T-helper 17 cell (primary cell): ENCODE measurements at places on chromosomes 6 and 20.

DNA sequence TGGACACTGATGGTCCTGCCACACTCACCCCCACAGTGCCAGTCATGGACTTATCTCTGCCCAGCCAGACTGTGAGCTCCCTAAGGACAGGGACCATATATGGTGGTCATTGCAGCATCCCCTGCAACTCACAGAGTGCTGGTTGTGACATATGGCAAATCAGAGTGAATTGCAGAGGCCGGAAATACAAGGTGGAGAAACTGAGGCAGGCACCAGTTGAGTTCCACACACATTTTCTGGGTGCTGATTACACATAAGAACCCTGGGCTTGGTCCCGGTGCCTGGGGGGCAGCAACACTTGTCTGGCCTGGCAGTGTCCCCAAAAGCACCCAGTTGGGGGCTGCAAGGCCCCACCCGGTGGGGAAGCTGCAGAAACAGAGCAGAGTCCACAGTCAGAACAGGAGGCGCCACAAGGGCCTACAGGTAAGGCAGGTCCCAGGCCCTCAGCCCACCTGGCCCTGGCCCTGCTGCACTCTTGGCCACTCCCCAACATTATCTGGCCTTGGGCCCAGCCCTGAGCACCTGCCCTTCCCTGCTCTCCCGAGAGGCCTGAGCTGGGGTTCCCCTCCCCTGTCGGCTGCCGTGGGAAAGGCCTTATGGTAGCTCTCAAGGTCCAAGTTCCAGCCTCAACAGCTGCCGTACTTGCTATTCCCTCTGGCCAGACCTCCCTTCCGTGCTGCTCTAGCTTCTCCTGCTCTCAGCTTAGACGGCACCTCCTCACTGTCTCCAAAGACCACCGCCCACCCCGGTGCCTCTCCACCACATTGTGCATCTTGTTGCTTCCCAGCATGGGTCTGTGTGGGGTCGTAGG, 140.8 kb upstream of the PTPN1 start:
- no peak for DNase-seq

GRCh38 chr6:160086754-160087153, 34.9 kb upstream of the SLC22A1 start:
- no peak for DNase-seq

- no peak for DNase-seq
These were observed 3.2 kb upstream of the IRF4 start for GRCh38 chr6:388202-388903.

- no peak for DNase-seq
These were observed 116.9 kb upstream of the DTNBP1 start for GRCh38 chr6:15779726-15780125.

DNA sequence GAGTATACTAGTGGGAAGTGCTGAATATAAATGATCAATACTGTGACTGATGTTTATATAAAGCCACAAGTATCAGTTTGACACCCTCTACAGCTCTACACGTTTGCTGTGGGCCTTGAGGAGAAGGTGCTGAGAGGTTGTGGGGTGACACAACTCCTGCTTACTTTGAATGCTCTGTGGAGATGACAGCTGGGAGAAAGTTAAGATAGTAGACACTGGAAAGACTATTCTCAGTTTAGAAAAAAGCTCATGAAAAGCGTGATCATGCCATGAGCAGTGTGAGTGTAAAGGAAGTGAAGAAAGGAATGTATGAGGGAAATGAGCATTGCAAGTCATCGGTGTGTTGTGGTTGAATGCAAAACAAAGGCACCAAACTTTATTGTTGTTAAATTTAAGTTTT, 215.8 kb downstream of the UTRN start:
- no peak for DNase-seq

DNA sequence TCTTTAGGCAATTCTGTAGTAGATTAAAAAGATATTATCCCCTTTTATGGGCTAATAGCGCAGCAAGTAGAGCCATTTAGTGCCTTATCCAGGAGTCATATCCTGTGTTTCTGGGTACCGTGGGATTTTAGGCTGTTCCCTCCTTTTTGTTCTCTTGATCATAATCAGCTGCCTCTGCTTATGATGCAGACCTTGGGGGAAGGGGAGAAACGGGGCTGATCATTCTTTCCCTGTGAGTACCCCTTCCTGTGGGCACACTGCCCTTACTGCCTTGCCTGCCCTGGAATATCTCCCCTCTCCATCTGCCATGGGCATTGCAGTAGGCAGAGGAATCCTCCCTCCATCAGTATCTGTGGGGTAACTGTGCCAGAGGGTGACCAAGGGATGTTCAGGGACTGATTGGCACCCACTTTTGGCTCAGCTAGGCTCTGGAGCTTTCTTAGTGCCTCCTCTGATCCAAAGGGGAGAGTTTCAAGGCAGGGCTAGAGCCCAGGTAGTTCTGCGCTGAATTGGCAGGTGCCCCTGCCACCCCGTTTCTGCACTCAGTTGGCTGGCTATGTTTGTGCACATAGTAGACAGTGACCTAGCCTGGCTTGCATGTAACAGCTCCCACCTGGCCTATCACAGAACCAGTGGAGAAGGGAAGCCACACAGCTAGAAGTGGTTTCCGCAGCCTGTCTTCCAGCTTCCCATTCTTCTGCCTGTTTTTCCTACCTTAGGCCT, 103.3 kb downstream of the FIG4 start:
- no peak for DNase-seq

DNA sequence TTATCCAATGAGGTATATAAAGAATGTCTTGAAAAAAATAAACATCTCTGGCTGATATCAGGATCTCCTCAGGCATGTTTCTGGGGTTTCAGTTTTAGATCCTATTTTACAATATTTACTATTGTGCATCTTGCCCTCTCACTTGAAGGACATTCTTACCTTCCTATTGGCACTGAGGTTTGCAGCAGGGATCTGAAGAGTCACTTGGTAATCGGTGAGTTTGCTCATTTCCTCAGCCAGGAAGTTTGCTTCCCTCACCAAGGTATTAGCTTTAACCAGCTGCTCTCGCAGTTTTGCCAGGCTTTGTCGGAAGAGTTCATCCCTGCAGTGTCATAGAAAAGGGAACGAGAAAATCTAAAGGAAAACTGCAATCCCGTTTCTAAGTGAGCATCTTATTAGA, 101.9 kb upstream of the NUP153 start:
- DNase-seq = no peak

GRCh38 chr6:56349194-56349593, 101.8 kb upstream of the COL21A1 start:
- no peak for DNase-seq

GRCh38 chr20:32749914-32750637, 6.8 kb upstream of the COMMD7 start:
- DNase-seq = no peak

GRCh38 chr20:36155629-36155971, 1.1 kb downstream of the EPB41L1 start:
- no peak for DNase-seq

- no peak for DNase-seq
These were observed 21.8 kb downstream of the FAM209B start for GRCh38 chr20:56554869-56555268.

DNA sequence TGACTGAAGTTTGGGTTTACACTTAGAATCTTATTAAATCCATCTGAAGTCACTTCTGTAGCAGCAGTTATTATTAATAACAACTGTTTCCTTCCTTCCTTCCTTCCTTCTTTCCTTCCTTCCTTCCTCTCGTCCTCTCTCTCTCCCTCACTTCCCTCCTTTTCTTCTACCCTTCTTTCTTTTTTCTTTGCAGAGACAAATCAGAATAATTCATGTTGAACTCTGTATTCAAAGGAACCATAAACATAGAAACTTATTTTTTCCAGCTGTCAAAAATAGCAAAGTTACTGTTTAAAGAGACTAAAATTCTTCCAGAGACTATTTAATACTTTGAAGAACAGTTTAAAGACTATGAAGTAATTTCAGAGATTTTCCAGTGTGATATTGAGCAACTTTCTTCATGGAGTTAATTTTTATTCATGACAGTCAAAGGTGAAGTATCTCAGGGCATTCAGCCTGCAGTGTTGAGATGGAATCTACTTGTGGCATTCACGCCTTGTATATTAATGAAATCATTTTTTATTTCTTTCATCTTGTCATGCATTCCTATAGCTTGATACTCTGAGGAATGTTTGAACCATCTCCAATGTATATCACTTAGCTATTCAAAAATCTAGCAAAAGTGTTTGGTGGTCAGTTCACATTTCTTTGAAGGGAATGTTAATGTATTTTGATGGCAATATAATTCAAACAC, 109.7 kb downstream of the BCAS1 start:
- DNase-seq = no peak

- DNase-seq = no peak
These were observed 93.8 kb upstream of the LY86 start for GRCh38 chr6:6494677-6495076.

DNA sequence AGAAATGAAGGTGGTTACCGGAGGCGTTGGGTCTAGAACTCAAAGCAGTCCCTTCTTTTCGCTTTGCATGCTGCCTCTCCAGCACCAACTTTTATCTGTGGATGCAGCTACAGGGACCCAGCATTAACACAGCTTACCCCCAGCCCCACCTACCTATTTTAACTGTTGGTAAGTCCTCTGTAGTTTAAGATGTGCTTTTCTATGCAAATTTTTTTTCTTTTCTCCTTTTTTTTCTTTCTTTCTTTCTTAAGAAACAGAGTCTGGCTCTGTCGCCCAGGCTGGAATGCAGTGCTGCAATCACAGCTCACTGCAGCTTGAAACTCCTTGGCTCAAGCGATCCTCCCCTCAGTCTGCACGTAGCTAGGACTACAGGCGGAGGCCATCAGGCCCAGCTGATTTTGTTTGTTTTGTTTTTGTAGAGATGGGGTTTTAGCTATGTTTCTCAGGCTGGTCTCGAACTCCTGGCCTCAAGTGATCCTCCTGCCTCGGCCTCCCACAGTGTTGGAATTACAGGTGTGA, 6.5 kb upstream of the USP45 start:
- DNase-seq = no peak

- no peak for DNase-seq
These were observed 47.4 kb downstream of the SLC35B3 start for GRCh38 chr6:8387942-8388437.

DNA sequence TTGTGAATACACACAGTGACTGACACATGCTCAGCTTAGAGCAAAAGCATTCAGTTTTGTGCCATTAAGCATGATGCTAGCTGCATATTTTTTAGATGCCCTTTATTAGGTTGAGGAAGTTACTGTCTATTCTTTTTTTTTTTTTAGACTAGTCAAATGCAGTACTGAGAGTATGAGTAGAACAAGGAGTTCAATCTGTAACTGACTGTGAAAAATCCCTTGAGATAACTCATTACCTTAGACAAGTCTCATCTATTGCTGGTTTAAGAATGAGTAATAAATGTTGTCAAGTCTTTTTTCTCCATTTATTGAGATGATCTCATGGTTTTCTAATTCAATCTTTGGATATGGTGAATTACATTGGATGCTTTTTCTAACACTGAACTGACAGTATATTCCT, 23.2 kb downstream of the AHI1 start:
- no peak for DNase-seq

DNA sequence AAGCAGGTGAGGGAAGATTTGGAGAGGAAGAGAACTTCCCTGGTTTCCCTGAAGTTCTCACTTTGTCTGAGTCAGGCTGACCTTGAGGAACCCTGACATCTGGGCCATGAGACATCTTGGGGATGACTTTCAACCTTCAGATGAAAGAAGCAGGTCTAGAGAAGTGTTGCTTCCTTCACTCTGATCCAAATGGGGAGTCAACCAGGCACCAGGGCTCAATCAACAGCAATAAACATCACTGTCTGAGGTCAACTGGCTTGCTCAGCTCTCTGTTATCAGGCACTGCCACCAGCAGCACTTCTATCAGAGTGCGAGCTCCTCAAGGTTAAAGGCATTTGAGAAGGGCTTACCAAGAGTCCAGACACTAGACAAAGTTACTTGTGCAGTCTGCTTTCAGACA, 6.3 kb downstream of the ACOT8 start:
- DNase-seq = no peak

DNA sequence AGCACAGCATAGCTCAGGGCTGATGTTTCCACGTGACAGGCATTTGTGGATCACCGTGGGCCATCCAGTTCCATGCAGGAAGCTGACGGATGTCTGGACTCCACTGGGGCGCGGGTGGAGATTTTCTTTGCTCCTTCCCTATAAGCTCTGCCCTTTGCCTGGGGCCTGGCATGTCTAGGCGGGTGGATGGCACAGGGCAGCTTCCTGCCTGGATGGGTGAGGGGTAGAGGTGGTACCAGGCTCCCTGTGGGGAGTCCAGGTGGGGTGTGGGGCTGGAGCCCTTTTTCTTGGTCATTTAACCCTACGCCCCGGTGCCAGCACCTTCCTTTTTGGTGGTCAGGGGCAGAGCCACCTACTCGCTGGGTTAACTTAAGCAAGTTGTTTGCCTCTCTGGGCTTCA, 10.4 kb downstream of the FAM110A start:
- DNase-seq = no peak

DNA sequence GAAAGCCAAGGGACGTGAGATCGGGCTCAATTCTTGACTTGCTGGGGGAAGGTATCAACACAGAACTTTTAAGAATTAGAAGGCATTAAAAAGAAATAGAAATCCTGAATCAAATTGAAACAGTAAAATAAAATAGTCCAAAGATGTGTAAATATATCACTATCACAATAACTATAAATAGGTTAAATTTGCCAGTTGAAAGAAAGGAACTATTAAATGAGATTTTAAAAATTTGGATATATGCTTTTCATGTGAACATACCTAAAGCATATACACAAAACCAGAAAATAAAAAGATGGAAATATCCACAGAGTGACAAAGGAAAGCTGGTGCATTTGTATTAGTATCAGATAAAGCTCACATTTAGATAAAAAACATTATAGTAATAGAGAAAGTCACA, 152.4 kb upstream of the ESR1 start:
- DNase-seq = no peak
